ENCODE measurements at places on chromosomes 12 and 14. TPM values are rescaled to one million over a fixed set of nuclear protein-coding genes. Genes with fewer than 3 reads are reported as not detected.
A peak's percentile ranks its signal among the peaks of the same experiment; 100 is the strongest.

DNA sequence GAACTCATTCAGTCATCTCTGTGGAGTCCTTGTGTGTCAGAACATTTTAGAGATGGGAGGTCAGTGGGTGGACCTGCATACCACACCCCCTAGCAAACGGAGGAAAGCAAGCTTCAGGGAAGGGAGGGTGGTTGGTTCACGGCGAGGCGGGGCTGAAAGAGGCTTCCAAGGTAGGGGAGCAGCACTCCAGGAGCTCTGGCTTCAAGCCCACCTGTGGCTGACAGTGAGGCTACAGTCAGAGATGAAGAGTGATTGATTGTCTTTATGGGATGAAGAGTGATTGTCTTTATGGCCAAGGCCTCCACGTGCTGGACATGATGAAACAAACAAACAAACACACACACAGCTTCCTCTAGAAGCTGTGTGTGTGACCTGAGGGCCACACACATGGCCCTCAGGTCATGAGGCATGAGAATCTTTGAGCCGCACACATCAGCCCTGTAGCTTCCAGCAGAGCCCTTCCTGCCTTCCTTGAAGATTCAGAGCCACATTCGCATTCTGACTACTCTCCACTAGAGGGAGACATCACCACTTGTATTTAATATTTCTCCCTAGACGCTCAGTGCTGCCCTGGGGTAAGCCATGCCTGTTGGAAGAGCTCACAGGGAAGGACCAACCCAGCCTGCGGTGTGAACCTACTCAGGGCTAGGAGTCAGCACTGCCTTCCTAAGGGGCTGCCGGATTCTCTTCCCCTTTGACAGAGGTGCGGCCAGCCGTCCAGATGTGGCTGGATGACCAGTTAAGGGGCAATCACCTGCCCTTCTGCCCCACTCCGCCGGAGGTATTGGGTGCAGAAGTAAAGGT is 54.4 kb upstream of the KCNA1 start:
- peak; percentile 64 for DNase-seq

- DNase-seq = no peak
Observed at GRCh38 chr12:66502911-66503310, 176.0 kb downstream of the GRIP1 start.

- DNase-seq = no peak
Observed at GRCh38 chr12:58105225-58106119, 164.1 kb downstream of the ATP23 start.

- no peak for DNase-seq
Observed at GRCh38 chr12:62542814-62543213, 76.2 kb downstream of the MON2 start.

GRCh38 chr12:67986632-67987031 is 2.6 kb upstream of the IFNG-AS1 start:
- DNase-seq = no peak

DNA sequence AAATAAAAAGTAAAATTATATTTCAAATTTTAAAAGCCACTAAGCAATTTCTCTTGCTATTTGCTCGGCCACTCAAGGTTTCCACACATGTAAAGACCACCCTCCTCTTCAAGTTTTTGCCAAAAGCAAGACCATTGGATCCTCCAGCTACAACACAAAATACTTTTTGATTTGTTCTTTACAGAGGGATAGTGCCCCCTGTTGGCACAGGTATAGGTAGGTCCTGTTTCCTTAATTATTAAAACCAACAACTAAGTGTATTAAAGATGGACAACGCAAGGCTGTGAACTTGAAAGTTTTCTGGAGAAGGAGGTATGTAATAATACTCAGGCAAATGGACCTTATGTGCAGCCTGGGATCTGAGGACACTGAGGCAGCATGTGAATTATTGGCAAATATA is 23.8 kb downstream of the ATP6V1D start:
- no peak for DNase-seq

DNA sequence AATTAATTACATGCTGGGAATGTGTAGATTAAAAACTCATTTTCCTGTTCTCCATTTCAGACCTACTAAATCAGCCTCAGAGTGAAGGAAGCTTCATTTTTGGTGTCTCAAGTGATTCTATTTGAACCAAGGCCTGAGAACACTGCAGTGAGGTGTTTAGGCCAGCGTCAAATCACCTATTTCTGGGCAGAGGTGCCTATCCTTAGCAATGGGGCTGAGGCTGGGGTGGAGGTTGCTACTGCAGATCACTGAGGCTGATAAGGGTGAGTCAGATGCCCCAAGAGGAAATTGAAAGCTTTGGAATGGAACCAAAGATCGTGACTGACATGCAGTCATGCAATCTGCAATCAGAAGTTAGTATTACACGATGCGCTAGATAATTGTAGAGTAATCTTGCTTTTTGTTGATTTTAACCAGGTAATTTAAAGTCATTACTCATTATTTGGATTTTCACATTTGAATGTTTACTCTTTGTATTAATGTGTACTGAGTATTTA is 4.4 kb downstream of the TXNRD1 start:
- no peak for DNase-seq

GRCh38 chr14:89067293-89067972 is 243.0 kb downstream of the TTC8 start:
- no peak for DNase-seq

DNA sequence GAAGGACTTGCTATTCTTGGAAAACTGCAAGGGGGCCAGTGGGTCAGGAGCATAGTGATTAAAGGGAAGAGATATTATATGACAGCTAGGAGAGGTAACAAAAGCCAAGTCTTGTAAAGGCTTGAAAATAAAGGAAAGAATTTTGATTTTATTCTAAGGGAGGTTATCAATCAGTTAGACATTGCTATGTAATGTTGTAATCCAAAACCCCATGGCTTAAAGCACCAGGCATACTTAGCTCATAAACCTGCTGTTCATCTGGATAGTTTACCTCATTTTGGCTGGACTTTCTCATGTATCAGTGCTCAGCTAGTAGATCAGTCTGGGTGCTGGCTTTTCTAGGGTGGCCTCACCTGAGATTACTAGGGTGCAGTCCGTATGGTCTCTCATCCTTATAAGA is 680.9 kb upstream of the LMO3 start:
- DNase-seq = no peak

- no peak for DNase-seq
Observed at GRCh38 chr12:68675101-68675842, 11.5 kb upstream of the NUP107 start.

- DNase-seq = no peak
Observed at GRCh38 chr12:84660139-84660538, 252.5 kb downstream of the SLC6A15 start.

DNA sequence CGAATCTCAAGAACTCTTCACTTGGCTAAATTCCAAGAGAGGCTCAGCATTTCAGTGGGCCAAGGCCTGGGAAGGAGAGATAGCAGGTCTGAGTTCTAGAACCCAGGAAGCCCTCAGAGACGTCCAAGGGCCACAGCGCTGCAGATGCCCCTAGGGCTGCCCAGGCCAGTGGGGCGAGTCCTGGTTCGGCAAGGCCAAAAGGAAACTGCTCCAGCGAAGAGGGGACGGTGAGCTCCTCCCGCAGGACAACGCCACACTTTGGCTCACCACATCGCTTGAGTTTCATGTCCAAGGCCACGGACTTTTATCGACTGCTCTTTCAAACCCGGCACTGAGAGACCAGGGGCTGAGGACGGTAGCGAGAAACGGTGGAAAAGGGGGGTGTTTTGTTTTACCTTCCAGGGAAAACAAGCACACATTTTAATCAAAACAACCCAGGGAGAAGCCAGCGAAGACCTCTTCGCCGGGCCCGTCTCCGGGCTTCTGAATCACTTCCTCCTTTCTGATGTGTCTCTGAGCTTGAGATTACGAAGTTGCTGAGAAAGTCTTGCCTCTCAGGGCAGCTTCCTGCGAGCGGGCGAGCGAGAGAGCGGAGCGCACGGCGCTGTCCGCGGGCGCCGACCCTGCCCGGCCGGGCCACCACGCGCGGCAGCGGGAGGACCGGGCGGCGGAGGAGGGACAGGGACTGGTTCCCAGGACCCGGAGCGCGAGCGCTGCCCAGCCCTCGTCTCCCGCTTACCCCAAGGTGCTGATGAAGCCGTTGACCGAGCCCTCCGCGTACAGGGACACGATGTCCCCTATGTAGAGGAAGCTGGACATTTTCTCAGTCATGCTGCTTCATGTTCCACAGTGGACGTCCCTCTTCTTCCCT is 808 bp downstream of the ITPR2 start:
- DNase-seq = peak; percentile 82

DNA sequence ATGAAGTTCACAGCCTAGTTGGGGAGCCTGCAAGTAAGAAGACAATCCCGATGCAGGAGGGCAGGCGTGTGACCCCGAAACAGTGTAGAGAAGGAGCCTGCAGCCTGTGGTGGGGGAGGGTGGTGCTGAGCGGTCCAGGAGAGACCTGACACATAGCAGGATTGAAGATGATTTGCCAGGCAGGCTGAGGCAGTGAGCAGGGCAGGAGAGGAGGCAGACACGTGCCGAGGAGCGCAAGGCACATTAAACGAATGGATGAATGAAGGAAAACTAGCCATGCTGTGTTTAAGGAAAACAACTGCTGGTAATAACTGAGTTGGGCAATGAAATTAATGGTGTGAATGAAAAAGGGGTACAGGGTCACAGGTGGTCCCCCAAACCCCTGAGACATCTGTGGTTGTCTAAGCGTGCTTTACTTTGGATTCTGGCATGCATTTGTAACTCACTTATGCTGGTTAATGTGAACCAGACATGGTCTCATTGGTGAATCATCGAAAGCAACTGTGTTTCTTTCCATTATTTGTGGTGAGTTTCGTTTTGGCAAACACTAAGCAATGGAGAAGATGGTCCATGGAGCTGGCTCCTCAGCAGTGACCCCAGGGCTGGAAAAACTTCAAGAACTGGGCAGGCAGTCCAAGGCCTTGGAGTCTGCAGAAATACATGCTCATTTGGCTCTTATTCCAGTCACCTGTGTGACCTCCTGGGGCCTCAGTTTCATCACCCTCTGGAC is 96.9 kb upstream of the EVL start:
- no peak for DNase-seq

The SLC6A13 gene
- total RNA-seq = not detected

The INSM2 gene
- total RNA-seq = not detected

The IL22 gene
- total RNA-seq = not detected

The SPIC gene
- total RNA-seq = not detected

The IL23A gene
- not detected for total RNA-seq

The GALNT8 gene
- total RNA-seq = not detected

Data from SJSA1 (cell line).